Activated CD8-positive, alpha-beta memory T cell treated with anti-CD3 and anti-CD28 coated beads for 4 hours (primary cell): ENCODE measurements at places on chromosomes 11 and 22.

- no peak for DNase-seq
Measured at GRCh38 chr11:113979431-113979830, 4.5 kb downstream of the HTR3A start.

GRCh38 chr11:46055371-46055770 is 65.9 kb downstream of the PHF21A start:
- no peak for DNase-seq

DNA sequence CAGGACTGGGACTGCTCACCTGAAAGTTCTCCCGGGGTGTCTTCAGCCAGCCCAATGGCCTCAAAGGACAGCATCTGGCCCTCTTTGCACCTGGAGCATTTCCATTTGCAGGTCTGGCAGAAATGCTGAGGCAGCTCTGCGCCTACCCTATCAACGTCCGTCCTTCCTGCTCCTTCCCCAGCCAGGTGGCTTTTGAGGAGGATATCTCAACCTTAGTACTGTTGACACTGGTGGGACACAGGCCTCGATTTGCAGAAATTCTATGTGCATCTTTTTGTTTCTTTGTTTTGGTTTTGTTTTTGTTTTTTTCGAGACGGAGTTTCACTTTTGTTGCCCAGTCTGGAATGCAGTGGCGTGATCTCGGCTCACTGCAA is 5.0 kb downstream of the MOGAT2 start:
- DNase-seq, result no peak

DNA sequence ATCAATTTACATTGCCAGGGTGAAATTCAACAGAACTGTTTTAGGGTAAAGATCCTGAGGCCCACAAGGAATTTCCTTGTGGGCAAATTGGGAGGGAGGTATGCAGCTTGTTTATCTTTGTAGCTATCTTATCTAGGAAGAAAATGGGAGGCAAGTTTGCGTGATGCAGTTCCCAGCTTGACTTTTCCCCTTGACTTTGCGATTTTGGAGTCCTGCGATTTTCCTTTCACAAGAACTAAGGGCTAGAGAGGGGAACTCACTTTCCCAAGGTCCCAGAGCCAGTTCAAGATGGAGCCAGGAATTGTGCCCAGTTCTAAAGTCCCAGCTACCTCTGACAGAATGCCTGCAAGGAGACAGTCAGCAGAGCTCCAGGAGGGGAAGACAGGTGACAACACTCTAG is 30.7 kb downstream of the RIBC2 start:
- DNase-seq, result no peak

DNA sequence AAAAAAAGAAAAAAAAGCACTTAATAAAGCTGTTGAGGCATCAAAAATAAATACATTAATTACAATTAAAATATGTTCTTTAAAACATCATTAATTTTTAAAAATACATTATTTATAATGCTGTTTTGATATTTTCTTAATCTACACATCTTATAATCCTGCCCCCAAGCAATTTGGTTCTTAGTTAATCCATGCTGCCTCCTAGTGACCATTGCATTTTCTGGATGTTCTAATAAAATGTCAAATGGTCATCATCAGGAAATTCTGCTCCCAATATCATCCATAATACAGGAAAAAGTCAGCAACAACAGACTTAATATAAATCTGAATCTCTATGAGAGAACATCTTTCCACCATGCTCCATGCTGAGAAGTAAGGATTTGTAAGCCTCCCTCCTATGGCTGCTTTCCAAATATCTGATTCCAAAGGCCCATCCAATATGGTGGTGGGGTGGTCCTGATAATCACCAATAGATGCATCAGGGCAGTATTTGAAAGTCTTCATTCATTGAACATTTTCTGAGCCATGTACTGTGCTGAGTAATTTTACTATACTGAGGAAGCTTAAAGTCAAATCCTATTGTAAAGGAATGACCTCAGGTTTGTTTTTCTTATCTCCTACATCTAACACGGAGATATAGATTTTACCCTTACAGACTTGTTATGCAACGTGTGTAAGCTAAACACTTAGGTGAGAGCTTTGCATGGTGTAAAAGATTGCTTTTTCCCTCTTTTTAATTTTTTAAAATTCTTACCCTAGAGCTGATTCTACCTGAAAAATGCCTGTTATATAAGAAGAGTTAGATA is 124.7 kb upstream of the BMAL1 start:
- DNase-seq, result no peak
